Lung (tissue), 17 donors: ENCODE measurements at places on chromosomes 4 and X. TPM values are rescaled to one million over a fixed set of nuclear protein-coding genes. Genes with fewer than 3 reads are reported as not detected.

Gene NPY2R
- 0.65 TPM for total RNA-seq

Gene DMD
- 15.9 TPM for total RNA-seq

Gene CENPI
- total RNA-seq: 0.71 TPM

Gene FRMD7
- total RNA-seq: not detected

Gene FAM50A
- total RNA-seq: 23.4 TPM

Gene MAGED4
- 5.0 TPM for total RNA-seq

Gene VCX2
- total RNA-seq: not detected

Gene HTN1
- not detected for total RNA-seq

Gene RAB41
- not detected for total RNA-seq

Gene UGT2B17
- 0.46 TPM for total RNA-seq

Gene FAM156B
- 21.2 TPM for total RNA-seq

Gene PCGF3
- total RNA-seq: 46.5 TPM

Gene PARM1
- total RNA-seq: 101 TPM

Gene SOWAHD
- total RNA-seq: 5.8 TPM

Gene ZCCHC18
- 1.1 TPM for total RNA-seq

Gene C4orf36
- total RNA-seq: 2.0 TPM

Gene SPRY1
- 139 TPM for total RNA-seq

Gene HUWE1
- total RNA-seq: 117 TPM

Gene SHOX
- not detected for total RNA-seq

Gene GALNTL6
- total RNA-seq: 0.09 TPM

Gene PCYT1B
- total RNA-seq: 5.0 TPM

Gene LNX1
- total RNA-seq: 4.0 TPM

Gene CXCR3
- 0.74 TPM for total RNA-seq

Gene TIMM17B
- 21.0 TPM for total RNA-seq

Gene ADH6
- 0.43 TPM for total RNA-seq

Gene SLC49A3
- total RNA-seq: 8.2 TPM

Gene GAGE12E
- total RNA-seq: not detected

Gene PQBP1
- 79.7 TPM for total RNA-seq

Gene ZIC3
- not detected for total RNA-seq

Gene NR0B1
- total RNA-seq: not detected

Gene BEND4
- total RNA-seq: 0.51 TPM

Gene GSX2
- total RNA-seq: not detected

Gene NPNT
- total RNA-seq: 160 TPM

Gene GLUD2
- 2.5 TPM for total RNA-seq

Gene FHIP1A
- 27.1 TPM for total RNA-seq

Gene TLR3
- total RNA-seq: 13.2 TPM

Gene NHS
- total RNA-seq: 1.9 TPM

Gene YIPF6
- total RNA-seq: 46.3 TPM

Gene HSD17B13
- total RNA-seq: 1.0 TPM

Gene FAT4
- 105 TPM for total RNA-seq

Gene STK26
- 11.2 TPM for total RNA-seq

Gene PABPC1L2B
- total RNA-seq: not detected

Gene BST1
- 12.8 TPM for total RNA-seq

Gene ABLIM2
- total RNA-seq: 10.9 TPM

Gene VEGFD
- total RNA-seq: 15.6 TPM

Gene PORCN
- 3.3 TPM for total RNA-seq

Gene GAGE1
- not detected for total RNA-seq

Gene P2RY8
- 8.3 TPM for total RNA-seq

Gene FAM9C
- 0.28 TPM for total RNA-seq
